ENCODE measurements at places on chromosomes 12 and 14.

DNA sequence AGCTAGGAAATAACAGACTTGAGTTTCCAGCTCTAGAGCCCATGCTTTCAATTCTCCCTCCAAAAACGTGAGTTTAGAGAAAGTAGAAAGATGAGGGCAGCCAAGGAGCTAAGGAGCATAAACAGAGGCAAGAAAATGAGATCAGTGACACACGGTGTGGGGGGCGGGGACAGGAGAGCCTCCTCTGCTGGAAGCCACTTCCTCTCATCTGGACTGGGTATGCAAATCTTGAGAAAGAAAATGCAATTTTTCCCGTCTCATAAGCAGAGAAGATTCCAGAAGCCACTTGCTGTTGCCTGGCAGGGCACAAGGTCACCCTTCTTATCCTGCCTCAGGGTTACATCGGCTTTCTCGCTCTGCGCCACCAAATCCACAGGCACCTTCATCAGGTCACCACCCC, 6.0 kb downstream of the OR10P1 start:
- peak; percentile 39 for DNase-seq

DNA sequence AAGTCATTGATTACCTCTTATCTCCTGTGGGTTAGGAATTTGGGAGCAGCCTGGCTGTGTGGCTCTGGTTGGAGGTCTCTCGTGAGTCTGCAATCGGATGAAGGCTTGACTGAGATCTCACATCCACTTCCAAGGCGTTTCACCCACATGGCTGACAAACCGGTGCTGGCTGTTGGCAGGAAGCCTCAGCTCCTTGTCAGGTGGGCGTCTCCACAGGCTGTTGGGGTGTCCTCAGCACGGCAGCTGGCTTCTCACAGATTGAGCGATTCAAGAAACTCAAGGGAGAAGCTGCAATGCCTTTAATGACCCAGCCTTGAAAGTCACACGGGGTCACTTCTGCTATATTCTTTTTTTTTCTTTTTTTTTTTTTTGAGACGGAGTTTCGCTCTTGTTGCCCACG, 28.6 kb upstream of the CORO1C start:
- DNase-seq: no peak

DNA sequence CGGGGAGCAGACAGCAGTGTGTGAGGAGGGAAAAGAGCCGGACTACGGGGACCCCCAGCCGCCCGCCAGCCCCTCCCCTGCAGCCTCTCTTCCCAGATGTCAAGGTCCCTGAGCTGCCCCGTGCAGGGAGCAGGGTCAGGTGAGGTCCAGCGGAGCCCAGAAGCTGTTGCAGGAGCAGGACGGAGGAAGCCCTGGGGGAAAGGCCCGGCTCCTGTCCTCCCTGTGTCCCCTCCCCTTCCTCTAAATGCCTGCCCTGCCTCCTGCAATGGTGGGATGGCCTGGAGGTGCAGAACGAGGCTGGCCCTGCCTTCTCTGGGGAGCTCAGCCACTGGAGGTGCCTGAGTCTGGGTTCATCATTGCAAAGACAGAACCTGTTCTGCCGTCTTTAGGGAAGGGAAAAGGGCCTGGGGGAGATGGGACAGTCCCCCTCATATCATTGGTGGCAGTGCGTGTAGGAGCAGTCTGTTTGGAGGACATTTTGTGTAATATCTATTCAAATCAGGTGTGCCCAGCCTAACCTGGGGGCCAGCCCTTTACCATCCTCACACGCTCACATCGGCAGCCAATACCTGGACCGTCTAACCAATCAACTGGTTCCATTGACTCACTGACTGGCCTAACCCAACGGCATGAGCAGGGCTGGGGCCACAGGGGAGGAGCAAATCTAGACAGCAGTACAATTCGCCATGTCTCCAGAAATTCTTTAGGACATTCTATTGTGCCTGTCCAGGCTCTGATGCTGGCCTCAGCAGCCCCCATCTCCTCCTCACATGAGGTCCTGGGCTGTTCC, 364.1 kb upstream of the SFSWAP start:
- no peak for DNase-seq

DNA sequence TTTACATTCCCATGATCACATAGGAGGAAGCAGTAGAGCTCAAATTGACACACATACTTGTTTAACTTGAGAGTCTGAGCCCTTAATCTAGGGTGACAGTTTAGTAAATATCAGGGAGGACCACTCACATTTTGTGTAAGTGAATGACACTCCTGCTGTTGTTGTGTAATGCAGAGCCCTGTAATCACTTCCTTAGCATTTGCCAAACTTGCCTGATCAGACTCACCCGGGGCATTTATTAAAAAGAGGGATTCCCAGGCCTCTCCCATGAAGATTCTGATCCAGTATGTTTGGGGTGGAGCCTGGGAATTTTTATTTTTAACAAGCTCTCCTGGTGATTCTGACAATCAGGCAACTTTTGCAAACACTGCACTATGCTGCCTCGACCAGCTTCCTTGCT, 119.6 kb downstream of the NUAK1 start:
- no peak for DNase-seq

DNA sequence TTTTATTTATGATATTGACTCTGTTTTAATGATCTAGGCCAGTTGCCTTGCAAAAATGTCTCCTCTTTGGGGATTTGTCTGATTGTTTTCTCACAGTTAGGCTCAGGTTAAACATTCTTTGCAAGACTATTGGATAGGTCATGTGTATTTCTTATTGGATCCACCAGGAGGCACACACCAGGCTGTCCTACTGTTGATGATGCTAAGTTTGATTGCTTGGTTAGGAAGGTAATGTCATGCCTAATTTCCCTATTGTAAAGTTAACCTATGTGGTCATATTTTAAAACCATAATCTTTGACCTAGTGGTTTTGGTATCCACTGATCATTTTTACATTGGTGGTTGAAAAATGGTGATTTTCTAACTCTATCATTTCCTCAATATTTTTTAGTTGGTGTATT, 137.1 kb downstream of the BRMS1L start:
- DNase-seq: peak; percentile 18

DNA sequence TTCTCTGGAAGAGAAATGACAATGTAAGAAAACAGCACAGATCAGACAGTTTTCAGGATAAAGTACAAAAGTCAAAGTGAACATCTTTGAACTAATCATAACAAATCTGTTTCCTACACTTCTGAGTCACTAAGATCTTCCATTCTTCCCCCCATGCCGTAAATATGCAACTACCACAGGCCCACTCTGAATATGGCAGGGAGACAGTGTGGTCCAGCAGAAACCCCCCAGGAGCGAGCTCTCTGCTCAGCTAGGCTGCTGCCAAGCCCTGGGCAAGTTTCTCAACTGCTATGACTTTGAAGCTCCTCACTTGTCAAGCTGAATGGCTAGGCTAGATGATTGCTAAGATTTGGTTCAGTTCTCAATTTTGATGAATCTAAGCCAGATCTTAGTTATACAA, 148.1 kb downstream of the EFCAB11 start:
- DNase-seq: no peak

Measured in GM13976 (cell line).